Upper lobe of left lung (tissue), 6 donors: ENCODE measurements at places on chromosomes 12 and 14. TPM values are rescaled to one million over a fixed set of nuclear protein-coding genes. Genes with fewer than 3 reads are reported as not detected.

The HOXC13 gene
- not detected for total RNA-seq

GRCh38 chr14:92626041-92626440, 112.5 kb downstream of the RIN3 start:
- DNase-seq: no peak

DNA sequence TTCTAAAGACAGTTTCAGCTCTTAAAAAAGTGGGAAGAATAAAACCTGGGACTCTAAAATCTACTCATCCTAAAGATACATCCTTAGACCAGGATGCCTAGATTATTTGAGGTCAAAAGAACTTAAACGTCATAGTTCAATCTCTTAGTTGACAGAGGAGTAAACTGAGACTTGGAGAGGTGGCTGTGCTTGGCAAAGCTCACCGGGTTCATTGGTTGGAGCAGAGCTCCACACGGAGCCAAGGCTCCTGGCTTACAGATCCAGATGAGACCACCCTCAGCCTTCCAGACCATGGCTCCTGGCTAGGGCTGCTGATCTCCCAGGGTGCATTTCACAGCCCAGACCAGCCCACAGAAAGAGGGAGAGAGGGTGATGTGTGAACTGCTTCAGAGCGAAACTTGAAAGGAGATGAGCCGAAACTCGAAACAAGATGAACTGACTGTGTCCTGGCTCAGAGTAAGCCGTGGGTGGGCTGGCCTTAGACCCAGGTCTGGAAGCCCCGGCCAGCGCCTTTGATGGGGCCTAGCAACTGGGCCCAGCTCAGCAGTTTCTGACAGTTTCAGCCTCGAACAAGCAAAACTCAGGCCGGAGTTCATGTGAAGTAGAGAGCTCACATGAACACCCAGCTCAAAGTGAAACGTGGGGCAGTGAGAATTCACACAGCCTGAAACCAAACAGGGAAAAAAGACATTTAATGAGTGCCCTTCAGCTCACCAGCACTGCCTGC, 1044.8 kb downstream of the BCL11B start:
- no peak for DNase-seq

- DNase-seq: no peak
Measured at GRCh38 chr14:100790502-100791347, 35.2 kb upstream of the MEG3 start.

DNA sequence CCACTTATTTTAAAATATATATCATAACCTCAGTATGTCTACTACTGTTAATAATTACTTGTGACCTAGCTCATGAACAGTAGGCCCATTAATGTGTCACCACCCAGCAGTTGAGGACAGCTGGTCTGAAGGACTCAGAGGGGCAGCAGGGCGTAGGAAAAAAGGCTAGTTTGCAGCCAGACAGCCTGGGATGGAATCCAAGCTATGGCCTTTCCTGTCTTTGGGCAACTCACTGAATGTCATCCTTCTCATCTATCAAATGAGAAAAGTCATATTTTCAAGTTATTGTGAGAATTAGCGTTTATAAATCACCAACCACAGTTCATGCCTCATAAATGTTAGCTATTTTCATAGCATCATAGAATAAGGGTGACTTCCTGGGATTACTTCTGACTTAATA, 12.3 kb downstream of the DENND5B start:
- no peak for DNase-seq

- no peak for DNase-seq
Measured at GRCh38 chr12:97960741-97961608, 498.4 kb downstream of the RMST start.

GRCh38 chr12:6489449-6489848, 3.6 kb downstream of the MRPL51 start:
- DNase-seq: no peak

The ALDH2 gene
- 241 TPM for total RNA-seq

The PTPRO gene
- total RNA-seq: 15.2 TPM
